ENCODE measurements at places on chromosomes 12 and 14. TPM values are rescaled to one million over a fixed set of nuclear protein-coding genes. Genes with fewer than 3 reads are reported as not detected.

GRCh38 chr12:28083840-28084678 is 106.2 kb upstream of the CCDC91 start:
- no peaks in the 10 kb centered on the region for H3K27me3 ChIP-seq
- H3K36me3 ChIP-seq = no peaks in the 10 kb centered on the region
- no peak overlapping the region for H3K4me3 ChIP-seq
- no peaks in the 10 kb centered on the region for H3K4me1 ChIP-seq
- DNase-seq = no peak

- H3K27ac ChIP-seq = peak overlapping the region; percentile 83
- peaks cover 14% of the 10 kb centered on the region for H3K4me1 ChIP-seq
- peaks cover 18% of the 10 kb centered on the region for H3K27me3 ChIP-seq
- no peaks in the 10 kb centered on the region for H3K36me3 ChIP-seq
- peak; percentile 87 for DNase-seq
Observed at GRCh38 chr14:24368562-24369252, 723 bp downstream of the NFATC4 start.

- DNase-seq = no peak
- H3K27me3 ChIP-seq = no peaks in the 10 kb centered on the region
- no peak overlapping the region for H3K27ac ChIP-seq
- no peaks in the 10 kb centered on the region for H3K36me3 ChIP-seq
- H3K4me3 ChIP-seq = no peak overlapping the region
Observed at GRCh38 chr14:75399843-75400775, 27.7 kb upstream of the JDP2 start.

DNA sequence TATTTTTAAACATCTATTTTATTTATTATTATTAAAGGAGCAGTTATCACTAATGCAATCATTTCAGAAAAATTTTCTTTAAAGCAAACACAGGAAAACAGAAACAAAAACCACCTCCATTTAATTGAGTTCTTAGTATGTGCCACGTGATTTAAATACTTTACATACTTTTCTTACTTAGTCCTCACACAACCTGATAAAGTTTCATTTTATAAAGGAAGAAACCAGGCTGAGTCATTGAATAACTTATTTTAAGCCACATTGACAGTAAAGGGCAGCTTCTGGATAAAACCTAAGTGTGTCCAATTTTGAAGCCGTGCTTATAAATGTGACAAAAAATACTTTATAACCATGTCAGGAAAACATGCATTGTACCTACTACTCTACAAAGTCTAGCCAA is 57.1 kb upstream of the PCED1B start:
- no peak overlapping the region for H3K4me3 ChIP-seq
- H3K36me3 ChIP-seq = no peaks in the 10 kb centered on the region
- H3K27me3 ChIP-seq = no peaks in the 10 kb centered on the region
- H3K4me1 ChIP-seq = no peaks in the 10 kb centered on the region
- DNase-seq = no peak

- H3K27me3 ChIP-seq = no peaks in the 10 kb centered on the region
- DNase-seq = no peak
- no peaks in the 10 kb centered on the region for H3K36me3 ChIP-seq
- no peak overlapping the region for H3K27ac ChIP-seq
- H3K4me1 ChIP-seq = no peaks in the 10 kb centered on the region
Observed at GRCh38 chr12:71865166-71865713, 25.7 kb downstream of the TBC1D15 start.

GRCh38 chr12:102781117-102781516 is 135.9 kb downstream of the PAH start:
- no peak overlapping the region for H3K27ac ChIP-seq
- no peak overlapping the region for H3K4me3 ChIP-seq
- no peak for DNase-seq
- no peaks in the 10 kb centered on the region for H3K4me1 ChIP-seq
- no peaks in the 10 kb centered on the region for H3K27me3 ChIP-seq

- no peaks in the 10 kb centered on the region for H3K4me1 ChIP-seq
- H3K36me3 ChIP-seq = no peaks in the 10 kb centered on the region
- H3K4me3 ChIP-seq = no peak overlapping the region
- H3K27me3 ChIP-seq = no peaks in the 10 kb centered on the region
- no peak overlapping the region for H3K27ac ChIP-seq
Observed at GRCh38 chr14:86780876-86781510, 1212.0 kb downstream of the GALC start.

GRCh38 chr14:57405562-57405961 is 15.2 kb downstream of the NAA30 start:
- H3K4me3 ChIP-seq = no peak overlapping the region
- no peak overlapping the region for H3K27ac ChIP-seq
- H3K27me3 ChIP-seq = no peaks in the 10 kb centered on the region
- no peak for DNase-seq
- no peaks in the 10 kb centered on the region for H3K4me1 ChIP-seq
- peaks cover 9% of the 10 kb centered on the region for H3K36me3 ChIP-seq

DNA sequence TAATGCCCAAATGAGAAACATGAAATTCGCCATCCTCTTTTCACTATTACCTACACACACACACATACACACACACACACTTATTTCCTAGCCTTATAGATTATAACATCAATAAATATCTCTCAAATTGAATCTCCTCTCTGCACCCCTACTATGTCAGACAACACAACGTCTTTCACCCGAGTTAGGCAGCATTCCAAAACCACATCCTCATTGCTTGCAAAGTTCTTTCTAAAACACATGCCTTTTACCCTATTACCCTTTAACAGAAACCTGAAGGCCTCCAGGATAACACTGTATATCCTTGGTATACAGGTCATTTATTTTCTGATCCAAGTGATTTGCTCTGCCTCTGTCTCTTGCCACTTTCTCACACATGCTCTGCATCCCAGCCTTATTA is 56.3 kb downstream of the KCNH5 start:
- no peaks in the 10 kb centered on the region for H3K36me3 ChIP-seq
- H3K27ac ChIP-seq = no peak overlapping the region
- H3K27me3 ChIP-seq = no peaks in the 10 kb centered on the region
- no peak overlapping the region for H3K4me3 ChIP-seq
- no peak for DNase-seq
- H3K4me1 ChIP-seq = no peaks in the 10 kb centered on the region

- DNase-seq = no peak
- no peak overlapping the region for H3K4me3 ChIP-seq
Observed at GRCh38 chr12:58803908-58804307, 116.4 kb downstream of the LRIG3 start.

DNA sequence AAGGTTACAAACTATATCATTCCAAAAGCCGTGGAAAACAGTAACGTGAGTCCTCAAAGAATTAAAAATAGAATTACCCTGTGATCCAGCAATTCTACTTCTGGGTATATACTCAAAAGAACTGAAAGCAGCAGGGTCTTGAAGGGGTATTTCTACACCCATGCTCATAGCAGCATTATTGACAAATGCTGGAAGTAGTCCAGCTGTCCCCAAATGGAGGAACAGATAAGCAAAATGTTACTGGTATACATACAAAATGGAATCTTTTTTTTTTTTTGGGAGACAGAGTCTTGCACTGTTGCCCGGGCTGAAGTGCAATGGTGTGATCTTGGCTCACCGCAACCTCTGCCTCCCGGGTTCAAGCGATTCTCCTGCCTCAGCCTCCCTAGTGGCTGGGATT is 32.9 kb downstream of the ADIPOR2 start:
- no peak overlapping the region for H3K4me3 ChIP-seq
- no peaks in the 10 kb centered on the region for H3K36me3 ChIP-seq
- no peaks in the 10 kb centered on the region for H3K27me3 ChIP-seq
- no peak for DNase-seq
- no peak overlapping the region for H3K27ac ChIP-seq

DNA sequence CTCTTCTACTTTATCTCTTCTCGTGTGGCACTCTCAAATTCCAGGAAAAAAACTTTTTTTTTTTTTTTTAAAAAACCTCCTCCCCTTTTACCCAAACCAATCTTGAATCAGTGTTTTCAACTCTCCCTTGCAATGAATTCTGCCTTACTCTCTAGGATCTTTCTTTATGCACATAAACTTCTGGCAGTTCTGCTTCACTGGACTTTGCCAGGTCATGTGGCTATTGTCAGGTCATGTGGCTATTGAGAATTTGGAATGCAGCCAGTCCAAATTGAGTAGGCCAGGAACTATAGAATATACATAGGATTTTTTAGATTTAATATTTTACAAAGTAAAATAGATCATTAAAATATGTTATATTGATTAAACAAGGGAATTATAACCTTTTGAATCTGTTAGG is 218.2 kb downstream of the TMTC3 start:
- no peaks in the 10 kb centered on the region for H3K27me3 ChIP-seq
- H3K27ac ChIP-seq = no peak overlapping the region
- H3K4me1 ChIP-seq = no peaks in the 10 kb centered on the region
- DNase-seq = no peak
- no peaks in the 10 kb centered on the region for H3K36me3 ChIP-seq

- H3K4me3 ChIP-seq = peak overlapping the region; percentile 40
- peaks cover 11% of the 10 kb centered on the region for H3K27me3 ChIP-seq
Observed at GRCh38 chr12:53214687-53215455, 7.8 kb upstream of the ITGB7 start.

DNA sequence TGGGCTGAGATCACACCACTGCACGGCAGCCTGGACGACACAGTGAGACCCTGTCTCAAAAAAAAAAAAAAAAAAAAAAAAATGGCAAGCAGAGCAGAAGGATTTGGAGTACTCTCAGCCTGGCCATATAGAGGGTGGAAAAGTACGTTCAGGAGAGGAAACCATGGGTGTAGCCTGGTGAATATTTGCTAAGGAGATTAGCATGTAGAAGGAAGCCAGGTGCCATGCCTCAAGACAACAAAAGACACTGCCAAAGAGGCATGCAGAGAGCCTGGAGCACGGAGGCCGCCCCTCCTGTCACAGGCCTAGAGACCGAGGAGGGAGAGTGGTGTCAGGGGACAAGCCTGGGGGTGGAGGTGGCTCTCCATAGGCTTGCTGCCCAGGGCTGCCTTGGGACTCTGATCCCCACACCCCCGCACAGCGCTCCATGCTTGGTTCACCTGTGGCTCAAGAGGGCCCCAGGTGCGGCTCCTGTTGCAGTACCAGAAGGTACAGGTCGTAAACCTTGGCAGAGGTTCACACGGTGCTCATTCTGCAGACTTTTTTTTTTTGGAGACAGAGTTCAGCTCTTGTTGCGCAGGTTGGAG is 27.9 kb upstream of the DEGS2 start:
- H3K27me3 ChIP-seq = no peaks in the 10 kb centered on the region
- peaks cover 4% of the 10 kb centered on the region for H3K4me1 ChIP-seq
- DNase-seq = no peak
- H3K4me3 ChIP-seq = no peak overlapping the region
- H3K27ac ChIP-seq = no peak overlapping the region

DNA sequence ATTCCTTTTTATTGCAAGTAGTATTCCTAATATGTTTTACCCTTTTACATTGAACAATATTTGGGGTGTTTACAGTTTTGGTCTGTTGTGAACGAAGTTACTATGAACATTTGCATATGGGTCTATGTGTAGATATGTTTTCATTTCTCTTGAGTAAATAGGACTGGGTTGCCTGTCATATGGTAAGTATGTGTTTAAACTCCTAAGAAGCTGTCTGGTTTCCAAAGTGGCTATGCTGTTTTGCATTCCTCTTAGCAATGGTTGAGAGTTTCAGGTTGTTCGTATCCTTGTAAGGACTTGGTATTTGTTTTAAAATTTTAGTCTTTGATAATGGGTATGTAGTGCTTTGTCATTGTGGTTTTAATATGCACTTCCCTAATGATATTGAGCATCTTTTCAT is 6.3 kb downstream of the METAP2 start:
- H3K36me3 ChIP-seq = peaks cover 38% of the 10 kb centered on the region
- no peak for DNase-seq
- H3K27ac ChIP-seq = no peak overlapping the region
- H3K27me3 ChIP-seq = no peaks in the 10 kb centered on the region
- no peak overlapping the region for H3K4me3 ChIP-seq

DNA sequence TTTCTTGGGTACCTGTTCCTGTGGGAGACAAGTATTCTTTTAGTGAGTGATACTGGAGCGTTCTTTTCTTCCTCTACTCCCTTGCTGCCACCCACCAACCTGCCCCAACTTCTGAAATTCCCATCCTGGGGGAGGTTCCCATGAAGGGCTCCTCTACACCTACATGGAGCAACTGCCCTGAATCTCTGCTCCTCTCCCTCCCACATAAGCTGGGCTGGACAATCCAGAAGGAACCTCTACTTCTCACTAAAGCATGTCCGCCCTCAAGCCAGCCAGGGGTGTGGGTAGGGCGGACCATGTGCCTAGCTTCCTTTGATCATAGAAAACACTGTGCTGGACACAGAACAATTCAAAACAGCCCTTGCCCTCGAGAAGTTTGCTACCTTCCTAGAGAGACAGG is 25.9 kb upstream of the ESRRB start:
- H3K27me3 ChIP-seq = peaks cover 12% of the 10 kb centered on the region
- no peak overlapping the region for H3K4me3 ChIP-seq
- no peaks in the 10 kb centered on the region for H3K36me3 ChIP-seq
- no peak for DNase-seq

DNA sequence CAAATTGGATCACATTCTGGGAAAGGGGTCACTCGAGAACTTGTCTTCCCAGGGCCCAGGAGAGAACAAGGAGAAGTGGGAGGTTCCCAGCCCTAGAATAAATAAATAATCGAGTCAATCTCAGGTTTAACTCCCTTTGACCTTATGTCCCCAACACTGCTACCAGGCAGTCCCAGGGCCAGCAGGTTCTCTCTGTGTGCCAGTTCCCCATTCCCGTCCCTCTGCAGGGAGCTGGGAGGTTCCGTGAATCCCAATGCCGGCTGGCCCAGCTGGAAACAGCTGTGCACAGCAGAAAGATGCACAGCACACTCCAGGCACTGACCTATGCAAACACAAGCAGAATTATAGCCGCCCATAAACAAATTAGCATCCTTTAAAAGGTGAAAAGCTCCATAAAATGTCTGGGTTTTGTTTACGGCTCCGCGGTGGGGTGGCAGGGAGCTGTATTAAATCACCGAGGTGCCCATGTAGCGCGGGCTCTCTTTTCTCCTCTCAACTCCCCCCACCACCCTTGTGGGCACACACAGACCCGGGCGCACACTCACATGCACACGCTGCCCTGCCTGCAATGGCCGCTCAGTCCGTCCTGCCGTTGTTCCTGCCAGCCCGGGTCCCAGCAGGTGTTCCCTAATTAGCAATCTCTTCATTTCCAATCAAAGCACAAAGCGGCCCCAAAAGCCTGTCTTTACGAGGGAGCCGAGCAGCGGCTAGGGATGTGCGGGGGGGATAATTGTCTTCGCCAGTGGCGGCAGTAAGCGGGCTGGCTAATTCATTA is 46.6 kb upstream of the ESRRB start:
- no peaks in the 10 kb centered on the region for H3K36me3 ChIP-seq
- peaks cover 10% of the 10 kb centered on the region for H3K27me3 ChIP-seq
- peaks cover 25% of the 10 kb centered on the region for H3K4me1 ChIP-seq

- DNase-seq = no peak
- H3K27ac ChIP-seq = no peak overlapping the region
- H3K4me3 ChIP-seq = no peak overlapping the region
- H3K27me3 ChIP-seq = no peaks in the 10 kb centered on the region
Observed at GRCh38 chr14:34930591-34931091, 52.2 kb upstream of the SRP54 start.

Gene AGAP2
- 0.38 TPM for polyA plus RNA-seq

Gene ZNF410
- 8.6 TPM for polyA plus RNA-seq

Gene GPR137C
- polyA plus RNA-seq = 2.4 TPM

Gene SYNE3
- not detected for polyA plus RNA-seq

Gene OR10G3
- not detected for polyA plus RNA-seq
